ENCODE measurements at places on chromosomes 5 and 9.

DNA sequence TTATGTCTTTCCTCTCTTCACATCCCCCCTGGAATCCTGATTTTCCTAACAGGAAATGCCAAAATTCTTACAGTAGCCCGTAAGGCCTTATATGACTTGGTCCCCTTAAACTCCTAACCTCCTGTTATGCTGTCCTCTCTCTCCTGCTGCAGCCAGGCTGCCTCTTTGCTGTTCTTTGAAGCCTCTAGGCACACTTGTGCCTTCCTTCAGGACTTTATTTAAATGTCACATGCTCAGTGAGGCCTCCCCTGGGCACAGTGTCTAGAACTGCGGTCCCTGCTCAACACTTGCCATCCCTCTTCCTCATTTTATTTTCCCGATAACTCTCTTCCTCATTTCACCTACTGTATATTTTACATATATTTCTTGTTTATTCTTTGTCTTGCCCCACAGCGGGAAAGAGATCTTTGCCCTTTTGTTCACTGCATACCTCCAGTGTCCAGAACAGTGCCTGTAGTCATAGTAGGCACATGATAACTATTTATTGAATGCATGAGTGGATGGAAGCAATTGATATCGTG, 5.5 kb upstream of the SHB start:
- no peak for DNase-seq

GRCh38 chr9:1454616-1455347, 404.6 kb downstream of the DMRT2 start:
- no peak for DNase-seq

DNA sequence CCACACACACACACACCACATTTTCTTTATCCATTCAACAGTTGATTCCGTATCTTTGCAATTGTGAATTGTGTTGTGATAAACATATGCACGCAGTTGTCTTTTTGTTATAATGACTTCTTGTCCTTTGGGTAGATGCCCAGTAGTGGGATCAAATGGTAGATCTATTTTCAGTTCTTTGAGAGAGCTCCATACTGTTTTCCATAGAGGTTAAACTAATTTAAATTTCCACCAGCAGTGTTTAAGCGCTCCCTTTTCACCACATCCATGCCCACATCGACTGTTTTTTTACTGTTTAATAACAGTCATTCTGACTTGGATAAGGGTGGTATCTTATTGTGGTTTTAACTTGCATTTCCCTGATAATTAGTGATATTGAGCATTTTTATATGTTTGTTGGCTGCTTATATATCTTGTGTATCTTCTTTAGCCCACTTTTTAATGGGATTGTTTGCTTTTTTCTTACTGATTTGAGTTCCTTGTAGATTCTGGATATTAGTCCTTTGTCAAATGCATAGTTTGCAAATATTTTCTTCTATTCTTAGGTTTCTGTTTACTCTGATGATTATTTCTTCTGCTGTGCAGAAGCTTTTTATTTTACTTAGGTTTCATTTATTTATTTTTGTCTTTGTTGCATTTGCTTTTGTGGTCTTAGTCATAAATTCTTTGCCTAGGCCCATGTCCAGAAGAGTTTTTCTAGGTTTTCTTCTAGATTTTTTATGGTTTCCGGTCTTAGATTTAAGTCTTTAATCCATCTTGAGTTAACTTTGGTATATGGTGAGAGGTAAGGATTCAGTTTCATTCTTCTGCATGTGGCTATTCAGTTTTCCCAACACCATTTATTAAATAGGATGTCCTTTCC, 82.4 kb downstream of the SH3RF2 start:
- no peak for DNase-seq

- no peak for DNase-seq
Observed at GRCh38 chr9:112174965-112175795, at the start of gene SUSD1. Gene SUSD1, minus strand, starts transcription at chr9:112175297. Its CDS starts 62 bp downstream, at chr9:112175235.

DNA sequence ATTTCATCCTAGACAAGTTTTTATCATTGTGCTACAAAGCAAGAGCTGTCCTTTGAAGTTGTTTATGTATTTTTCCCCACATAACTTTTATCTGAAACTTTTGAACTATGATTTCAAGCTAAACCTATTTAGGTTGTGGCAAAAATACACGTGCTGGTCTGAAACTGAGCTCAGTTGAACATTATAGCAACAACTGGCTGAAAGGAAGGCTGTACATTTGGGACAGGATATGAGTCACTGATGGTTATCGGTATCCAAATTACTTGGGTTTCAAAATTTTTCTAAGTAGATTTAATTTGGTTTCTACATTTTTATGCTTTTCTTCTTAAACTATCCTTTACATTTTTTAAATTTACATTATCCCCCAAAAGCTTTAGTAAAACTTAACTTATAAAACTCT, 627.3 kb upstream of the NUDT12 start:
- no peak for DNase-seq

- no peak for DNase-seq
Observed at GRCh38 chr5:170743876-170744212, 39.7 kb upstream of the GABRP start.

GRCh38 chr9:69549310-69550202, 122.6 kb downstream of the APBA1 start:
- DNase-seq, result no peak

GRCh38 chr5:4098226-4098625, 502.6 kb downstream of the IRX1 start:
- no peak for DNase-seq

DNA sequence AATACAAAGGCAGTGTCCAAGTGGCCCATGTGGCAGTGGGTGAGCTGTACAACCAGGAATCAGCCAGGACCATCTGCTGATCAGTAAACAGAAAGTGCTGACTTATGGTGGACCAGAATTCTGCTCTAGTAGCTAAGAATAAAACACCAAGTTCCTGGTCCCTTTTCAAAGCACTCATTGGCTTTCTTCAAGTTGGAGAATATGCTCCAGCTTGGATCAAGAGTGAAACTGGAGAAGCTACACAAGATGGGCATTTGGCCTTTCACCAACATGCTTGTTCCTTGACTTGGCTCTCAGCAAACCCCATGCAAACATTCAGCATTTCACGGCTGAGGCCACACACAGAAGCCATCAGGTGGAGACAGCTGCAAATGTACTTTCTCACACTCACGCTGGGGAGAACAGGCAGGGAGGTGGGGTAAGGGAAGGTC, 32.1 kb downstream of the MARCHF3 start:
- DNase-seq, result no peak

GRCh38 chr9:14958989-14959388, 48.8 kb upstream of the FREM1 start:
- DNase-seq, result no peak

- DNase-seq, result no peak
Observed at GRCh38 chr9:107046692-107047091, 183.7 kb downstream of the ZNF462 start.

DNA sequence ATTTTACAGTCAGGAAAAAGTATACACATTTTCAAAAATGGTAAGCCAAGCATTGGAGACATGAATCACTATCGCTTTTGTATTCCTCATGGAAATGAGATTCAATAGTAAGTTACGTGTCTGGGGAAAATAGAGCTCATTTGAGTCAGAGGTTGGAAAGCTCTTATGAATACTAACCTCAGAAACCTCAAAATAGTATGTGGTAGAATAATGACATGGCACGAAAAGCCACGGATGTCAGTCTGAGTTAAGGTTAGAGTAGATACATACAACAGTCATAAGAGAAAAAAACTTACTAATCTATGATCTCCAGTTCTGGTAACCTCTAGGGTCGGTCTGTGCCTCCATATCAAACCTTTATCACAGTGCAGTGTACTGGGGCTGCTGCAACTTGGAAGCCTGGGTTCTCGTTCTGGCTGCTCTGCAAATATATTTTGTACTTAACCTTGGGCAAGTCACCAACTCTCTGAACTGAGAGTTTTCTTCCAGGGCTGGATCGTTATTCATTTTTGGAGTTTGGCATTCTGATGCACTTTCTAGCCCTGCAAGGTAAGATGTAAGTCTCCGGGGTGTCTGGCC, 31.8 kb downstream of the MAP1B start:
- DNase-seq, result no peak

DNA sequence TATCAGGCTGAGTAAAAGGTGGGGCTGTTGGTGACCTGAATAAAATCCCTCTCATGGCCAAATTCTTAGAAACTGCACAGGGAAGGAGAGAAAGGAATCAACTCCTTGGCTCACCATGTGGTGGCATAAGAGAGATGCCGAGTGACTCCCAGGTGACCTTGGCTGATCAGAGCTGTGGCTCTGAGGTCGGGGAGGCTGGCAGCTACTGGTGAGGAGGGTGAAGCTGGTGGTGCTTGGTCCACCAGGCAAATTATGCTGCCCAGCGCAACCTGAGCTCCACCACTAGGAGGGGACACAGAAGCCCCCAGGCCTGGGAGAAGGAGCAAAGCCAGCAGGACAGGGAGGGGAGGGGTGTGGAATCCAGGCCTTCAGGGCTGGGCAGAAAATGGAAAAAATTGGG, 111.2 kb upstream of the IL12B start:
- no peak for DNase-seq

GRCh38 chr5:6632324-6632887, 438 bp downstream of the NSUN2 start:
- no peak for DNase-seq

DNA sequence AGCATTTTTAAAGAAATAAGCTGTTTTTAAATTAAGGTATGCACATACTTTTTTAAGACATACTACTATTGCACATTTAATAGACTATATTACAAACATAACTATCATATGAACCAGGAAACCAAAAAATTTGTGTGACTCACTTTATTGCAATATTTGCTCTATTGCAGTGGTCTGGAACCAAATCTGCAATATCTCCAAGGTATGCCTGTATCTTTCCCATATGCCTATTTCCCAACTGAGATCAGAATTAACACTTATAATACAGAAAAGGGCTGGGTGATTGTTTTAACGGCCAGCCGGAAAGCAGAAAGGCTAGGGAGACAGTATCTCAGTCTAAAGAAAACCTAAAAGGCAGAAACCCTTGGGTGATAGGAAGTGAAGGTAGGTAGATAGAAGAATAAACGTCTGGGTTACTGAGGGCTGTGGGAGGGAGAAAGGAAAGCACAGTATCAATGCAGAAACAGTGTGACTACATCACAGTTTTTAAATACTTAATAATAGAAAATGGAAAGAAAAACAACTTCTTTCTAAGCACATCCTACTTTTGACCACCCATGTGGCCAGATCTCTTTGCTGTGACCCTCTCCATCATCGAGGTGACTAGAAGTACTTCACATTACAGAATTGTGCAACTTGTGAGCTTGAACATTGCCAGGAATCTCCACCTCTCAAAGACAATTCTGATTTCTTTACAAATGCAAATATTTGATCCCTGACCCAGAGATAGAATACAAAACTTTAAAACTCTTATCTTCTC, 126.4 kb downstream of the LPAR1 start:
- DNase-seq, result no peak

DNA sequence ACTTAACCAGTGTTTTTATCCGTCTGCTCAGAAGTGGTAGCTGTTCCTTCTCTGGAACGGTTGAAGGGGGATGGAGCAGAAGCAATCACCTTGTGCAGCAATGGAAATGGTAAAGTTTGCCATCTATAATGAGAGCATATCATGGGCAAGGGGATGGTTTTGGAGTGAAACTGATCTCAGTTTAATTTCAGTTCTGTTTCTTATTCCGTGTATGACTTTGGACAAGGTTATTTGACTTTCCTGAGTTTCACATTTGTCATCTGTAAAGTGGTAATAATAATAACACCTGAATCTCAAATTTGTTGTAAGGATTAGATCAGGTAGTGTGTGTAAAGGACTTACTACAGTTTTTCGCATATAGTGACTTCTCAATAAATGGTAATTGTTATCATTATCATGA, 106.1 kb downstream of the PCSK1 start:
- no peak for DNase-seq

DNA sequence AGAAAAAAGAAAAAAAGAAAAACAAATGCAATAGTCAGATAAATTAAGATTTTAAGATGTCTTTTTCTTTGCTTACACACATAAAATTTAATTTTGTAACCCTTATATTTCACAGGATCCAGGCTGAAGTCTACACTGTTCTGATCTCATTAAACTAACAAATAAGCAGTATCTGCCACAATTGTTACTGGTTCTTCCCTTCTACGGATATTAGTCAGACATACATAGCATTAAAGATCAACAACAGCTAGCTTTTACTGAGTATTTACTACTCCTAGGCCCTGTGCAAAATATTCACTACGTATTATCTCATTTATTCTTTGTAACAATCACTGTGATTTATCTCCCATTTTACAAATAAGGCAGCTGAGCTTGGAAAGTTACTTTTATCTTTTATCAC, 34.9 kb downstream of the GNAQ start:
- no peak for DNase-seq

DNA sequence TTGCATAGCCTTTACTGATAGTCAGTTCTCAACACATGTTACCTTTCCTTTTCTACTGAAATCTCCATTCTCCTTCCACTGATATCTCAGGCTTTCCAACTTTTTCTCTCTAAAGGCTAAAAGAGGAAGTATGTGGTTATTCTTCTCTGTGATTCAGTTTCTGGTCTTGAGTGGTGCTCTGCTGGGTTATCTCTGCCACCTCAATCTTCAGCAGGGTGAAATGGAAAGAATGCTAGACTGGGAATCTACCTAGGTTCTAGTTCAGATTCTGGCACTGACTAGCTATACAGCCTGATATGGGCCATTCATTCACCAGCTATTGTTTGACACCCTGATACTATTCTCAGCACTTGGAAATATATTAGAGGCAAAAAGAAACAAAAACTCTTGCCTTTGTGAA, 124.9 kb upstream of the GRIA1 start:
- DNase-seq, result no peak

GRCh38 chr9:136977223-136977622, at the start of gene PTGDS:
Gene PTGDS, plus strand, starts transcription at chr9:136977504. Its CDS starts 75 bp downstream, at chr9:136977579.
- DNase-seq, result peak; percentile 94

GRCh38 chr5:178119915-178120606, 6.7 kb downstream of the N4BP3 start:
- DNase-seq, result no peak

- DNase-seq, result no peak
Observed at GRCh38 chr5:24646915-24647314, 2.1 kb upstream of the CDH10 start.

- DNase-seq, result no peak
Observed at GRCh38 chr5:167699432-167699831, 592.0 kb upstream of the WWC1 start.

DNA sequence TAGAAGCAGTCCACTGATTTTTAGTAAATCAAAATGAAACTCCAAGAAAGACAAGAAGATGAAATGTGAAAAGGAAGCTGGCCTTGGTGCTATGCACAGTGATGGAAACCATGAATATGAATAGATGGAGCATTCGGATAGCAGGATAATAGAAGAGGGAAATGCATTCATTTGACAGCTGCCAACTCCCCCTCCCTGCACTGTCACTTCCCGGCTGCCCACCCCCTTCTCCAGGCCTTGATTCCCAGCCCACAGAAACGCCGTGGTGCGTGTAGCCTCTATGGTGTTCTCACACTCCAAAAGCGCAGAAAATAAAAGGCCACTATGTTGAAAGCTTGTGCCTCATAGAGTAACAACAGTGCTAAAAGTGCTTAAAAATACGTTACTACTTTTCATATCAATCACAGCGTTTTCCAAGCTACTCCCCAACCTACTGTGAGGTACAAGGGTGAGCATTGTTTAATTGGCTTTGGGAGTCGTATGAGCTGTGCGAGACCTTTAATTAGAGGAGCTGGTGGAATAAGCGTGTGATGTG, 26.1 kb upstream of the IFNK start:
- no peak for DNase-seq

GRCh38 chr5:140502834-140503233, 44.6 kb upstream of the EIF4EBP3 start:
- no peak for DNase-seq

- DNase-seq, result no peak
Observed at GRCh38 chr5:36607838-36608783, 1.7 kb downstream of the SLC1A3 start.
